Activated CD4-positive, alpha-beta T cell treated with anti-CD3 and anti-CD28 coated beads, Interleukin-2, amount 50 U/mL, for 16 hours (primary cell): ENCODE measurements at places on chromosomes 12 and 14.

DNA sequence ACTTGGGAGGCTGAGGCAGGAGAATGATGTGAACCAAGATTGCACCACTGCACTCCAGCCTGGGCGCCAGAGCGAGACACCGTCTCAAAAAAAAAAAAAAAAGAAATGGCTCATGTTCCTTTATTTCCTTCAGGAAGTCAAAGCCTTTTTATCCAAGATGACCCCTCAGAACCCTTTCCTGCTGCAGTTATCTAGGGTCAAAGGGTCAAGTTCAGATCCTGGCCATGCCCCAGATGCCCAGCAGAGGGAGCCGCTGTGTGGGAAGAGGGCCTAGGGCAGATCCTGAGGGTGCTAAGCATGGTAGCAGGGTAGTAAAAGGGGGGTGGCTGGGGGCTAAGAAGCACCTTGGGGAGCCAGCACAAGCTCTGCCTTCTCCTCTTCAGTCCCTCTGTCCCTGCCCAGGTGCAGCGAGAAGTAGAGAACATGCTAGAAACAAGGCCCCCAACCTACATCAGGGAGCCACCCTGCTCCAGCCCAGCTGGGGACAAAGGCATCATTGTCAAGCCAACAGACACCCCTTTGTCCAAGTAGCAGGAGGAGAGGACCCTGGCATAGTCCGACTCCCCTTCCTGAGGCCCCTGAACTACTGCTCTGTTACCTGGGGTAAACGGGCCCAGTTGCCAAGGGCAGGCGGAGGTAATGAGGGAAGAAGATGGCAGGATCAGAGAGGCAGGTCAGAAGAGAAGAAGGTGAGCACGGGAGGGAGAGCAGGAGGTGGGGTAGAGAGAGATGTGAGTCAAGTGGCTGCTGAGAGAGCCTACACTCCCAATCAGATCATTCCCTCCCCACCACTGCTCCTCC, 6.5 kb downstream of the NFE2 start:
- peak; percentile 68 for DNase-seq

- DNase-seq: no peak
These were observed 29.2 kb upstream of the TSPAN9 start for GRCh38 chr12:3047961-3048360.

GRCh38 chr14:101979666-101980065, 15.3 kb downstream of the DYNC1H1 start:
- DNase-seq: no peak

DNA sequence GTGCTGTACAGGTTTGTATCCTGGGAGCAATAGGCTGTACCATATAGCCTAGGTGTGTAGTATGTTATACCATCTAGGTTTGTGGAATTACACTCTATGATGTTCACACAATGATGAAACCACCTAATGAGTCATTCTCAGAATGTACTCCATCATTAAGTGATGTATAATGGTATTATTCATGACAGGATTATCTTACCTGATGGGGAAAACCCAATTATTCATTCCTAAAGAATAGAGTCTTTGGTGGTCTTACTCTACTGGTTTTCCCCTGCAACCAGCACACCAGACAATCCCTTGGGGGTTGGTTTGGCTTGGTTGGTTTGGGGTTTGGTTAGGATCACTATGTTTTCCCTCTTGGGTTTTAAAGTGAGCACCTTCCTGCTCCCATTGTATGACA, 12.6 kb upstream of the OR10P1 start:
- peak; percentile 67 for DNase-seq

DNA sequence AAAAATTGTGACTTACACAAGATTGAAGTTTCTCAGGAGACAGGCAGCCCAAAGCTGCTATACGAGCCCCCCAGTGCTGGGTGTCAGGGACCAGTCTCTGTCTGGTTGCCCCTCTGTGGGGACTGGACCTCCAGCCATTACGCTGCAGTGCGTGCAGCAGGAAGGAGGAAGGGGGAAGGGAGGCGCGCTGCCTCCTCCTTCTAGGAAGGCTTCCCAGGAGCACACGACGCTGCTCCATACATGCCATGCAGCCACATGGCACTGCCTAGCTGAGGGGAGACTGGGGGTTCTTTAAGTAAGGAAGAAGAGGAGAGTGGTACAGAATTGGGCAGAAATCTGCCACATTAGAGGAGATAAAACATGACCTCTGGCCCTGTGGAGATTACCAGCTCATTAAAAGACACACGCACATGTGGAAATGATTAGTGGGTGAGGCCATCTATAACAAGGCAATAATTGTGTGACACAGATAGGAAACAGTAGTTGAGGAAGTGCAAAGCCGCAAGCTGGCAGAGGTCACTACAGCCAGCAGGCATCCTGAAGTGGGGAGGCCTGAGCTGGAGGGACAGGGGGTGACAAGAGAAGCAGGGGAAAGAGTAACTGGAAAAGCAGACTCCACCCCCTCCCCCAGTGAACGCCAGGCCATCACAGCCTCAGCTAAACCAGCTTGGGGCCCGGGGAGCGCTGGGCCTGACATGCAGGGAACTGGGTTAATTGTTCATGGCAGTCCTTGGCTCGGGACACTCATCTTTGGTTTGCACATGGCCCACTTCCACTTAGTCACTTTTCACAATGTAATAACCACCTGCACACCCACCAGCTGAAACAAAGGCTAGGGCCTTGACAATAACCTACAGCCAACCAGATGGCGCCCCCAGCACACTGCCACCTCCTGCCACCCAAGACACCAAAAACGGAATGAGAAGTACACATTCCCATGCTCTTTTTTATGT, 39.6 kb downstream of the CCDC88C start:
- no peak for DNase-seq

DNA sequence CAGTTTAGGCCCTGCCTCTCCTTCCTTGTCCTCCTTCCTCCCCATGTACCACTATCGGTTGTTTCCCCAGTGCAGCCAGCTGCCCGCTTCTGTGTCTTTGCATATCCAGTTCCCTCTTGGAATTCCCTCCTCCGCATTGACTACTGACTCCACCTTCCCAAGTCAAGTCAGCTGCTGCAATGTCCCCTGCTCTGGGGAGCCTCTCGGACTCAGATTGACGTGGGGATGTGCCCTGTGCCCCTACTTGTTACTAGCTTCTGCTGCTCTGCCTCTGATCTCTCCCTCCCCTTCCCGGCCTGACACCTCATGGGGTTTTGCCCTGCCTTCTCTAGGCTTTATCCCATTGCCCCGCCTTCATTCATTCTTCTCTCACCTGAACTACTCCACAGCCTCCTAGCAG, 2.1 kb upstream of the CD9 start:
- DNase-seq: no peak

- DNase-seq: peak; percentile 3
These were observed 75.5 kb upstream of the CAND1 start for GRCh38 chr12:67193704-67194103.

DNA sequence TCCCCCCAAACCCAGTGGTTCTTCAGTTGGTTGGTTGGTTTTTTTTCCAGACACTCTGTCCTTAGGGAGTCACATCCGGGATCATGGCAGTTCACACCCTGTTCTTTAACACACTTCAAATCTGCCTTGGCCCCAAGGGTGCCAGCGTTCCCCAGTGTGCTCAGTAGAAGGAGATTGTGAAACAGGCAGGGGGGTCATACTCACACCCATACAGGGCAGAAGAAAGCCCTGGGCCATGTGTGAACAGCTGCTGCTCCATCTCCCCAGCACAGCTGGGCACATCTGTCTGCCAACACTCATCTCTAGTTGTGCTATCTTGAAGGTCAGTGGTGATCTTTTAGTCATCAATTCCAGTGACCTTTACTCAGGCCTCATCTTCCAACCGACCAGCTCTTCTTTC, 64.4 kb upstream of the FUT8 start:
- DNase-seq: no peak

GRCh38 chr12:113823016-113823415, 143.1 kb downstream of the RBM19 start:
- DNase-seq: no peak
